Cardiac muscle cell (in vitro differentiated cells and primary cell): ENCODE measurements at places on chromosomes 4 and X. TPM values are rescaled to one million over a fixed set of nuclear protein-coding genes. Genes with fewer than 3 reads are reported as not detected.

The SLC6A8 gene
- 23.7 and 29.0 TPM in 2 replicates for total RNA-seq

DNA sequence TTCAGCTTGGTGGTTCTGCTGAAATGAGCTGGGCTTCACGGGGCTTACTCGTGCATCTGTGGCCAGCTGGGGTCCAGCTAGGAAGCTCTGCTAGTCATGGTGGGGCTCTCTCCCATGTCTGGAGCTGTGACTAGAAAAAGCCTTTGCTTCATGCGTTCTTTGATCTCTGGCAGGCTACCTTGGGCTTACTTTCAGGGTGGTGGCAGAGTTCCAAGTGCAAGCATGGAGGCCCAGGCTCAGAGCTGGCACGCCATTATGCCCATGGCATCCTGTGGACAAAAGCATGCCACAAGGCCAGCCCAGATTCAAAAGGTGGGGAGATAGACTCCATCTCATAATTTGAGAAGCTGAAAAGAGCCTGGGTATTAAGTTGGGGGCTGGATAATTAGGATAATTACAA, 55.4 kb upstream of the GBA3 start:
- no peak for DNase-seq
- no peak overlapping the region for H3K4me3 ChIP-seq
- H3K27ac ChIP-seq = no peak overlapping the region
- H3K27me3 ChIP-seq = no peaks in the 10 kb centered on the region
- H3K36me3 ChIP-seq = no peaks in the 10 kb centered on the region

DNA sequence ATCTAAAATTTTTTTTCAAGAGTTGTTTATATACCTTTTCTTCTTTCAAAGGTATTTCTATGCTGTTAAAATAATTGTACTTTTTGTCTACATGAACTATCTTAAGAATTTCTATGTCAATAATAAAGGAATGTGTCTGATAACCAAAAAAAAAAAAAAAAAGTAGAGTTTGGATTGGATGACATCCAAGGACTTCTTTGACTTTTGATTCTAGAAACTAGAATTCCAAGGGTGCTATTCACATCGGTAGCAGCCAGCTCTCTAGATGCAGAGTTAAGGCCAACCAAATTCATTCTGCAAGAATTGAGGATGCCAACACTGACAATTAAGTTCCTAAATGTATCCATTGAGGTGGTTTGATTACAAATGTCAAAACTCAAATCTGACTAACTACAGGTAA, 42.0 kb upstream of the PRKG2 start:
- H3K4me3 ChIP-seq = no peak overlapping the region
- no peaks in the 10 kb centered on the region for H3K27me3 ChIP-seq
- no peak for DNase-seq

The FHIP1A gene
- 5.6 and 15.5 TPM in 2 replicates for total RNA-seq

DNA sequence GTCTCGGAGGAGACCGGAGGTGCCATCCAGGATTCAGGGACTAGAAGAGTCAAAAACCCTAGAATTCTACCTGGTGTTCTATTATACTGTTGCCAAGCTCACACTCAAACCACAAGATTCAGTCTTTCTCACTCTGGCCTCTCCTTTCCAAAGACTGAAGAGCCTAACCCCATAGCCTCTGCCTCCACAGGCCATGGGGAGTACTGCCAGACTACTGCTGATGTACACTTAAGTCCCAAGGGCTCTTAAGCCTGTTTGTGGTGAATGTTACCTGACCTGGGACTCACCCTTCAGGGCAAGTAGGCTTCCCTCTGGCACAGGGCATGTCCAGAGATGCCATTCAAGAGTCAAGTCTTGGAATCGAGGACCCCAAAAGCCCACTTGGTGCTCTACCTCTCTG, 58.9 kb upstream of the IRS4 start:
- no peak overlapping the region for H3K27ac ChIP-seq
- no peaks in the 10 kb centered on the region for H3K27me3 ChIP-seq
- no peaks in the 10 kb centered on the region for H3K4me1 ChIP-seq
- DNase-seq = no peak

DNA sequence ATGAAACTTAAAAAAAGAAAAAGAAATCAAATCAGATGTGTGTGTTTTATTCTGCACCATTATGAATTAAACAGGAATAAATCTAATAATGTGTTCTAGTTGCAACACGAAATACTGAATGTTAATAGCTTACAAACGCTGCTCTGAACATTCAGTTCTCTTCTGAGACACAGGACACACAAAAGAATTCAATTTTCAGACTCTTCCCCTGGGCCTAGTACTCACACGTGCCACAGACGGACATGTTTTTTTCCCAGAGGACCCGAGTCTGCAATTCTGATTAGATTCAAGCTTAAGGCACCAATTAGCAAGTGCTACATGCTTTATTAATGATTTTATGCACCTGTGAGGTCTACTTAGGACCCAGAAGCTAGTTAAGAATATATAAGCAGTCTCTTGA, 20.5 kb downstream of the C4orf54 start:
- no peaks in the 10 kb centered on the region for H3K27me3 ChIP-seq
- H3K36me3 ChIP-seq = no peaks in the 10 kb centered on the region
- DNase-seq = no peak
- no peak overlapping the region for H3K27ac ChIP-seq
- H3K4me1 ChIP-seq = no peaks in the 10 kb centered on the region

DNA sequence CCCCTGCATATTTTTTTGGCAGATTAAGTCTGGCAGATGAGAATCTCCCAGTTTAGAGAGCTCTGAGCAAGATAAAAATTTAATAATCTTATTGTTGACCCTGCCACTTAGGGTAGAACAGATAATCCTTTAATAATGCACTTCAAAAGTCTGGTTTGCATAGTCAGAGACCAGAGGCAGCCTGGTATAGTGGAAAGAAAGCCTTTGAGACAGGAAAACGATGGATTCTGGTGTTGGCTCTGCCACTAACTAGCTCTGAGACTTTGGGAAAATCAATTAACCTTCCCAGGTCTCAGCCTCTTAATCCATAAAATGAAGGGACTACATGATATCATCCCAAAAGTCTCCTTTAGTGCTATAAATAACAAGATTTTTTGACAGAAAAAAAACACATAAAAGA, 824.5 kb downstream of the STIM2 start:
- H3K36me3 ChIP-seq = no peaks in the 10 kb centered on the region
- no peak overlapping the region for H3K4me3 ChIP-seq
- peaks cover 8% of the 10 kb centered on the region for H3K27me3 ChIP-seq
- no peaks in the 10 kb centered on the region for H3K4me1 ChIP-seq
- no peak overlapping the region for H3K27ac ChIP-seq
- no peak for DNase-seq

- no peak overlapping the region for H3K27ac ChIP-seq
- no peak overlapping the region for H3K4me3 ChIP-seq
- no peaks in the 10 kb centered on the region for H3K27me3 ChIP-seq
- DNase-seq = no peak
- peaks cover 13% of the 10 kb centered on the region for H3K4me1 ChIP-seq
- no peaks in the 10 kb centered on the region for H3K36me3 ChIP-seq
Observed at GRCh38 chrX:110419512-110419911, 60.9 kb downstream of the RTL9 start.

The ZIC3 gene
- total RNA-seq = 2.4 and 4.3 TPM in 2 replicates

DNA sequence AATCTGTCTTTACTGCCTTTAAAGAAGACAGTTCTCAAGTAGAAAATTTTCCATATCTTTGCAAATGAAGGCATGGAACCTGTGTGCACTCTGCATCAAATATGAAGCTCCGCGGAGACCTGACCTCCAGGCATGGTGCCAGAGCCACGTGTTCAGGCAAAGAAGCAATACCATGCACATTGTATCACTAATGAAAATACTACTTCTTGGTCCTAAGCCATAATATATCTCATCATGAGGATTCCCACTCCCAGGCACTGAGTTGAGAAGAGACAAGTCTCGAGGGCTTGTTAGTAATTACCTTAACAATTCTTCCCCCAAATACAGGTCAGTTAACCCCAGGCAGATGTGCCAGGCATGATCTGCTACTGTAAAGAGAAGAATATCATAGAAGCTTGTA, 56.7 kb downstream of the PCDH19 start:
- H3K4me3 ChIP-seq = no peak overlapping the region
- no peak for DNase-seq
- H3K27me3 ChIP-seq = no peaks in the 10 kb centered on the region
- no peak overlapping the region for H3K27ac ChIP-seq

The CLIC2 gene
- 0.06 TPM in 1 of 2 replicates, not detected in the other for total RNA-seq

The RTL3 gene
- total RNA-seq = not detected in 2 replicates

- DNase-seq = no peak
- peaks cover 40% of the 10 kb centered on the region for H3K4me1 ChIP-seq
- H3K36me3 ChIP-seq = peaks cover 18% of the 10 kb centered on the region
- no peaks in the 10 kb centered on the region for H3K27me3 ChIP-seq
Observed at GRCh38 chr4:185142564-185142911, 528 bp upstream of the SLC25A4 start.

DNA sequence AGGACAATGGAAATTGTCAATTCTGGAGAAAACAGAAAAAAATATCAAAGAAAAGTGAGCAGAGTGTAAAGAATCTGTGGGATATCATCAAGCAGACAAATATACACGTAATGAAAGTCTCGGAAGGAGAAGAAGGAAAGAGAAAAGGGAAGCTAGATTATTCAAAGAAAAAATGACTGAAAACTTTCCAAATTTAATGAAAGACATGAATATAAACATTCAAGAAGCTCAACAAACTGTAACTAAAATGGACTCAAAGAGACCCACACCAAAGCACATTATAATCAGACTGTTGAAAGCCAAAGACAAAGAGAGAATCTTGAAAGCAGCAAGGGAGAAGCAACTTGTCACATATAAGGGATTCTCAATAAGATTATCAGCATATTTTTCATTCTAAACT, 28.3 kb downstream of the PARM1 start:
- H3K4me3 ChIP-seq = no peak overlapping the region
- no peaks in the 10 kb centered on the region for H3K27me3 ChIP-seq
- no peak overlapping the region for H3K27ac ChIP-seq
- no peaks in the 10 kb centered on the region for H3K4me1 ChIP-seq
- no peak for DNase-seq
- H3K36me3 ChIP-seq = no peaks in the 10 kb centered on the region

DNA sequence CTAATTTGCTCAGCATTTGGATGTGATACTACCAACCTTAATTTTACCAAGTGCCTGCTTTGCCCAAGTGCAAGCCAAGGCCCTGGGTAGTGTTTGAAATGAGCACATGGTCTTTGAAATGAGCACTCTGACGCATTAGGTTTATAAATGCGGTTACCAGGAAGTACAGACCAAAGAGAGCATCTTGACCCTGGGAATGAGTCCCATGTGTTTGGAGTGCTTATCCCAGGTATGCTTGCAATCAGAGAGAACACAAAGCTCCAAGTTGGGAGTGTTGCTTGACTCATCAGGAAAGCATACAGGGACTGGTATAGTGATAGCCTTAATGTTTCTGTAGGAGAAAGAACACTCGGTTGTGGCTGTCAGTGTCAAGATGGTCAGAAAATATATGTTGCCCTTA, 203.6 kb upstream of the MAMLD1 start:
- DNase-seq = no peak
- H3K4me1 ChIP-seq = no peaks in the 10 kb centered on the region
- no peaks in the 10 kb centered on the region for H3K36me3 ChIP-seq

The MAGEA2 gene
- 0.14 TPM in 1 of 2 replicates, not detected in the other for total RNA-seq

- DNase-seq = no peak
- H3K36me3 ChIP-seq = no peaks in the 10 kb centered on the region
- H3K27ac ChIP-seq = no peak overlapping the region
- H3K27me3 ChIP-seq = no peaks in the 10 kb centered on the region
Observed at GRCh38 chr4:15833801-15834200, 55.7 kb downstream of the CD38 start.

The PNMA6F gene
- total RNA-seq = not detected in 2 replicates

- no peaks in the 10 kb centered on the region for H3K4me1 ChIP-seq
- no peaks in the 10 kb centered on the region for H3K36me3 ChIP-seq
- no peak overlapping the region for H3K27ac ChIP-seq
Observed at GRCh38 chr4:3866813-3867129, 100.6 kb downstream of the ADRA2C start.

The EVC2 gene
- total RNA-seq = 3.1 and 3.3 TPM in 2 replicates

DNA sequence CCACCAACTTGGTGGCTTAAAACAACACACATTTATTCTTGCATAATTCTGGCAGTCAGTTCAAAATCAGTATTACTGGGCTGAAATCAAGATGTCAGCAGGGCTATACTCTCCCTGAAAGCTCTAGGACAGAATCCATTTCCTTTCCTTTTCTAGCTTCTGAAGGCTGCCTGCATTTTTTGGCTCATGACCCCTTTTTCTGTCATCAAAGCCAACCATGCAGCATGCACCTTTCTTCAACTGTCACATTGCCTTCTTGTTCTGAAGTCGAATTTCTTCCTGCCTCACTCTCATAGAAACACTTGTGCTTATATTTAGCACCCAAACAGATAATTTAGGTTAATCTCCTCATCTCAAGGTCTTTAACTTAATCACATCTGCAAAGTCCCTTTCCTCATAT, 79.8 kb upstream of the PPP1R2C start:
- H3K27me3 ChIP-seq = no peaks in the 10 kb centered on the region
- DNase-seq = no peak
- no peaks in the 10 kb centered on the region for H3K36me3 ChIP-seq
- H3K27ac ChIP-seq = no peak overlapping the region

- H3K36me3 ChIP-seq = no peaks in the 10 kb centered on the region
- no peaks in the 10 kb centered on the region for H3K27me3 ChIP-seq
- H3K27ac ChIP-seq = no peak overlapping the region
- H3K4me1 ChIP-seq = peaks cover 10% of the 10 kb centered on the region
- no peak for DNase-seq
- no peak overlapping the region for H3K4me3 ChIP-seq
Observed at GRCh38 chr4:155762334-155762733, 3.5 kb downstream of the GUCY1B1 start.

- H3K4me3 ChIP-seq = no peak overlapping the region
- H3K4me1 ChIP-seq = no peaks in the 10 kb centered on the region
- H3K36me3 ChIP-seq = no peaks in the 10 kb centered on the region
Observed at GRCh38 chr4:160265836-160266235, 1163.0 kb downstream of the RAPGEF2 start.

GRCh38 chr4:1758306-1759121, 34.6 kb upstream of the FGFR3 start:
- H3K27ac ChIP-seq = no peak overlapping the region
- no peak overlapping the region for H3K4me3 ChIP-seq
- H3K36me3 ChIP-seq = no peaks in the 10 kb centered on the region
- DNase-seq = no peak
- no peaks in the 10 kb centered on the region for H3K27me3 ChIP-seq

The JAKMIP1 gene
- 0.14 and 1.2 TPM in 2 replicates for total RNA-seq

- H3K36me3 ChIP-seq = no peaks in the 10 kb centered on the region
- H3K27ac ChIP-seq = peak overlapping the region; percentile 91
- H3K4me1 ChIP-seq = no peaks in the 10 kb centered on the region
- no peak overlapping the region for H3K4me3 ChIP-seq
Observed at GRCh38 chrX:120486786-120487185, 17.7 kb upstream of the LAMP2 start.

- no peaks in the 10 kb centered on the region for H3K4me1 ChIP-seq
- no peaks in the 10 kb centered on the region for H3K36me3 ChIP-seq
- no peak overlapping the region for H3K27ac ChIP-seq
- H3K4me3 ChIP-seq = no peak overlapping the region
Observed at GRCh38 chr4:95068818-95069478, 311.2 kb downstream of the BMPR1B start.

DNA sequence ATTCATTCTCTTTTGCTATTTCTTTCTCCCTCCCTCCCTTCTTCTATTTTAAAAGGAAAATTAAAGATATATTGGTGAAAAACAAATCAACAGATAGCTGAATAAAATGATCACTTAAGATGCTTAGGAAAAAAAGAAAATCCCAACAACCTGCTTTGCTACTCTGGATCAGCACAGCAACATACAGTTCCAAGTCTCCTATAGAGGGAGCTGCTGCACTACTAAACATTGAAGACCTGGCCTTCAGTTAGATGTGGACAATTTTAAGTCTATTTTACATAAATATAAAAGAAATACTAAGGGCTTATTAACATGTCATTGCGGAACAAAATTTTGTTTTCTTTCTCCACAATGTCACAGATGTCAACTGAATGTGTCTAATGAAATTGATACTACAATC, 226.4 kb downstream of the MAGEB5 start:
- H3K4me1 ChIP-seq = peaks cover 1% of the 10 kb centered on the region
- no peaks in the 10 kb centered on the region for H3K36me3 ChIP-seq
- H3K27me3 ChIP-seq = no peaks in the 10 kb centered on the region
